Diencephalon (tissue), 1 donor: ENCODE measurements at places on chromosomes 1 and 21. TPM values are rescaled to one million over a fixed set of nuclear protein-coding genes. Genes with fewer than 3 reads are reported as not detected.

SH3BGR gene
- total RNA-seq: 5.1 TPM

KRTAP7-1 gene
- total RNA-seq: not detected

ZNF648 gene
- 1.4 TPM for total RNA-seq

GGPS1 gene
- total RNA-seq: 33.9 TPM

ARHGEF10L gene
- 29.5 TPM for total RNA-seq
